ENCODE measurements at places on chromosomes 4 and X.
A peak's percentile ranks its signal among the peaks of the same experiment; 100 is the strongest.

DNA sequence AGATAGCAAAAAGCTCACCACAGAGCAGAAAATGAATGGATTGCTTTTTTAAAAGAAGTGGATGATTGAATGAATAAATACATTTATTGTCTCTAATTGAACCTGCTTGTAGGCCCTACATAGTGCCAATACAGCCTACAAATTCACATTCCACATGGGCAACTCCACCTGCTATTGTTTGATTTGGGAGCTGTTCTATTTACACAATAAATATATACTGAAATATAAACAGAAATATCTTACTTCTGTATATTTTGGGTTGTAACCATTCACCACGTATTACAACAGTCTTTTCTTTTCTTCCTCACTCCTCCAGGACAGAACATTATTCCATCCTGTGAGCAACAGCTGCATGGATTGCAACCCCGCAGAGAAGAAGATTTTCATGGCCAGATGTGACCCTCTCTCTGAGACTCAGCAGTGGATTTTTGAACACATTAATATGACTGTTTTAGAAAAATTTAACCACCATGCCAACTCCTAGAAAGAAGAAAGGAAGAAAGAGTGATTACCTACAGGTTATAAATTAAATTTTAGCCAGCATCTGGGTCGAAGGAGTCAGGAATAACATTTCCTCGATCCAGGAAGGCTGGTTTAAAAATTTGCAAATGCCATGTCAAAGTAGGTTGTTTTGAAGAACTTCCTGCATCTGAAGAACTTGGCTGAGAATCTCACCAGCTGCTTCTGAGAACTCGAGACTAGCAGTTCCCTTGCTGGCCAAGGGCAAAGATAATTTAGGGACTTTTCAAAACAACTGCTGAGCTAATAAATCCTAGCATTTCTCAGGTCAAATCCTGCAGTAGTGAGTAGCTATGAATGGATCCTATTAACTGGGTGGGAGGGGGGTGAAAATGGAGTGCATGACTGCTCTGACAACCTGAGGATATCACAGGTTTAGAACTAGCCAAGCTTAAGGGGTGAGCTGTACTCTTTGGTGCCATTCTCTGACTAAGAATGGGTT, 128.7 kb upstream of the GALNT7 start:
- DNase-seq: no peak

DNA sequence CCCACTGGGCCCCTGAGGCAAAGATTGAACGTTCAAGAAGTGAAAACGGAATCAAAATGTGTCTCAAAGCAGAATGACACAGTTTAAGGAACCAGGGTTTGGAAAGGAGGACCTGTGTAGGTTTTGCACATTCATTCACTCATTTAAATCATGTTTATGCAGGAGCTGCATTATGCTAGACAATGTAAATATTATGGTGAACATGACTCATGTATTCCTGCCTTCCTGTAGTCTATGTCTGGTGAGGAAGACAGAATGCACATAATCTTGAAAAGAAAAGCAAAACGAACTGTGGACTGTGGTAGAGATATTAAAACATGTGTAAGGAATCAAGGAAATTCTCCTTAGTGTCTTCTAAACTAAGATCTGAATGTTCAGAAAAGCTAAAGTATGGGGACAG, 311.8 kb upstream of the SMIM31 start:
- no peak for DNase-seq

DNA sequence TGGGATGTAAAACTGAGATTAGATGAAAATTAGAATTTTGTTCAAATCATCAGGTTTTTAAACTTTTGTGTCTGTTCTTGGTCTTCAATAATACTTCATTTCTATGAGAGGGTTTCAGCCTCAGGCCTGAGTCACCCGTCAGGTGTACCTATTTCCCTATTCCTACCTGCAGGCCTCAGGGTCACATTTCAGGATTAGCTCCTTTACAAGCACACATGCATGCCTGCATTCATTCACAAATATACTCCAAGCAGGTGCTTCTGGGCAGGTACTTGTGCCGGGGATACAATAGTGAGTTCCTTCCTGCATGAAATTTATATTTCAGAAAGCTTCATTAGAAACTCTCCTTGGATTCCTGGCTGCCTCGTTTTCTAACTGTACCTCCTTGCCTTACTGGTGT, 114.9 kb downstream of the SHISA3 start:
- DNase-seq: no peak

- no peak for DNase-seq
These were observed 195.5 kb upstream of the VEGFC start for GRCh38 chr4:176988226-176988625.

GRCh38 chr4:82044141-82044993, 329.4 kb downstream of the HNRNPD start:
- DNase-seq: peak; percentile 18

DNA sequence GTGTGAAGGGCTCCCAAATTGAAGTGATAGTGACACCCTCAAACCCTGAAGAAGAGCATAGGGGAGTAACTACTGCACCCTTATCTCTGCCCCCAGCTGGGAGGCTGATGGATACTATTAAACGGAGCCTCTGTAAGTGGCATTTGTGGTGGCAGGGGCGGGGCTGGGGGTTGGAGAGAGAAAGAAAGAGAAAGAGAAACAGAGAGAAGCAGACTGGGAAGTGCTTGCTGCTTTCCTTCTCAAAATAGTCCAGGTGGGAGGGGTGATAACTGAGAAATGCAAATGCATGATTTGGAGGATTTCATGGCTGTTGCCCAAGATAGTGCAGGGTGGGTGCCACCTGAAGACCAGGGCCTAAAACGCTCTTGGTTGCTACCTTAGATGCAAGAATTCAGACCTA, 253.5 kb upstream of the GATB start:
- no peak for DNase-seq

- peak; percentile 69 for DNase-seq
These were observed at the start of gene KDR for GRCh38 chr4:55125087-55125721. Gene KDR, minus strand, starts transcription at chr4:55125595. Its CDS starts 302 bp downstream, at chr4:55125293.

DNA sequence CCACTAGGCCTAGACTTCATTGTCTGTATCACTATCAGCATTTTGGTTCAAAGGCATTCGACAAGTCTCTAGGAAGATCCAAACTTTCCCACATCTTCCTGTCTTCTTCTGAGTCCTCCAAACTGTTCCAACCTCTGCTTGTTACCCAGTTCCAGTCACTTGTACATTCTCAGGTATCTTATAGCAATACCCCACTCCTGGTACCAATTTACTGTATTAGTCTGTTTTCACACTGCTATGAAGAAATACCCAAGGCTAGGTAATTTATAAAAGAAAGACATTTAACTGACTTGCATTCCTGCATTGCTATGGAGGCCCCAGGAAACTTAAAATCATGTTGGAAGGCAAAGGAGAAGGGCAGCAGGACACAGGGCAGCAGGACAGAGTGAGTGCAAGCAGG, 293.9 kb downstream of the ARAP2 start:
- no peak for DNase-seq

GRCh38 chrX:71997320-71997719, 86.7 kb downstream of the NHSL2 start:
- no peak for DNase-seq

DNA sequence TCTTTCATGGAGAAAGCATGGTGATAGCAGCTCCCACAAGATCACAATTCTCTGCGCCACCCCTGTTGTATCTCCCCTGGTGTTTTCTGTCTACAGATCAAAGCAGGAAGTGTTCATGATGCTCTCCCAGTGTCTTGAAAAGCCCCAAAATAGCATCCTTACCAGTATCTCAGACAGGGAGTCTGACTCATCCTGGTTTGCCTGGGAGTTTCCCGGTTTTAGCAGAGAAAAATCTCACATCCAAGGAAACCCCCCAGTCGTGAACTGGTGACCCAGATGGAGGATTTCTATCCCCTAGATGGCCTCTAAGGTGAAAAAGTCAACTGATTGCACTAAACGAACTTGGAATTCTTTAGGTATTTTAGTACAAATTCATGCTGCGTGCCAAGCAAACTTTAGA, 64.3 kb upstream of the NR0B1 start:
- DNase-seq: no peak

GRCh38 chrX:118971552-118971951, 2.9 kb upstream of the LONRF3 start:
- DNase-seq: no peak

- DNase-seq: no peak
These were observed 66.8 kb downstream of the POLA1 start for GRCh38 chrX:24760363-24761000.

- no peak for DNase-seq
These were observed 11.5 kb upstream of the GPM6B start for GRCh38 chrX:13828392-13828791.

DNA sequence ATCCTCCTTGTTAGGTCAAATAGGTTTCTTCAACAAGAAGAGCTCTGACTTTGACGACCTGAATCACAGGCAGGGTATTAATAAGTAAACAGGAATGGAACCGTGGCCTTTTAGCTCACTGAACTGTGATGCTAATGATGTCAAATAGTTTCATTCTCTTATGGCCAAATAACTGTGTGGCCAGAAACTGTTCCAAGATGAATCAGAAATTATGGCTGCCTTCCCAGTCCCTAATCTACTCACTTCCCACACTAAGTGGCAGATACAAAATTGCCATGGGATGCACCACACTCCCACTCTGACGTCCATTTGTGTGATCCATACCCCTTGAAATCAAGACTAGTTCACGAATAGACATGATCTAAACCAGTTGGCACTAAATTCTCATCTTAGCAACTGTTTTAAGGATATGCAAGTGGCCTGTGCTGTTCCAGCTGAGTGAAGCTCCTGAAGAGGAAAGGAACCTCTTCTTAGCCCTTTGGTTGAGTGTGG, 455.4 kb downstream of the IL15 start:
- DNase-seq: no peak

GRCh38 chr4:41458689-41459088, 79.3 kb upstream of the LIMCH1 start:
- no peak for DNase-seq

DNA sequence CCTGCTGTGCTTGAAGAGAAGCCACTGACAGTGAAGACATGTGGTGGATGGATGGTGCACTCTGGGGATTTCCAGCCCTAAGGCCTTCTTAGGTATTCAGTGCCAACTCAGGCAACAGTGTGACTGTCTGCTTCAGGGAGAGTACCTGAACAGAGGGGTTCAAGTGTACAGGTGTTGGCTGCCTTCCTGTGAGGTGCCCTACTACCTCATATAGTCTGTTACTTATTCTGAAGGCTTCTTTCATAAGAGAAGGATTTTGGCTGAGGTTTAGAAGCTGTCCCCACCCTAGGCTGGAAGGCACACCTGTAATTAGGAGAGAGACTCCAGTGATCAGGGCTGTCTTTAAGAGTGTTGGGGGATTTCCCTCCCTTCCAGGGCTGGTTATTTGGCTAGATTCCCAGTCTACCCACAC, 1.8 kb downstream of the FTHL17 start:
- DNase-seq: no peak

- no peak for DNase-seq
These were observed 835 bp downstream of the TDO2 start for GRCh38 chr4:155904331-155904730.

DNA sequence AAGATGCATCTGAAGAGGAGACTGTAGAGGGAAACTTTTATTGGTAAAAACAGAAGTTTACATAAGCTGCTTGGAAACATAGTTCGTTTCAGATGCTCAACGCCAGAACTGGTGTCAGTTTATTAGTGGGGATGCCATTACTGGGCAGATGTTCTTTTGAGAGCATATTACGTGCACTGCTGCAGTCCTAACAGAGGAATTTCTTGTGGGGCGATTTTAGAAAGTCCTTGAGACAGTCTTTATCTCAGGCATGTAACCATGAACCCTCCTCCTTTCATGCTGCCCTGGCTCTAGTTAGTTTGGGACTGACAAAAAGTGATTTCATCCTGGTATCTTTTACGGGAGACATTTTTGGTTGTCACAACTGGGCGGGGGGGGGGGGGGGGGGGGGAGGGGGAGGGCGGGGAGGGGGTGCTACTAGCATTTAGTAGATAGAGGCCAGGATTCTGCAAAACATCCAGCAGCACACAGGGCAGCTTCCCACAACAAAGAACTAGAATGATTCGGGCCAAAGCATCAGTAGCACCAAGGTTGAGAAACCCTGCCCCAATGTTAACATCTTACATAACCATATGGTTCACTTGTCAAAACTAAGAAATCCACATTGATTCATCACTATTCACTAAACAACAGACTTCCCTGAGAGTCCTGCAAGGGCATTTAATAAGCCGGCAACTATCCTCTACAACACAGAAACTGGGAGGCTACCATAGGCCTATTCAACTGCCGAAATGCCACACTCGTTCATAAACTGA, 118.6 kb upstream of the FTHL17 start:
- DNase-seq: no peak

DNA sequence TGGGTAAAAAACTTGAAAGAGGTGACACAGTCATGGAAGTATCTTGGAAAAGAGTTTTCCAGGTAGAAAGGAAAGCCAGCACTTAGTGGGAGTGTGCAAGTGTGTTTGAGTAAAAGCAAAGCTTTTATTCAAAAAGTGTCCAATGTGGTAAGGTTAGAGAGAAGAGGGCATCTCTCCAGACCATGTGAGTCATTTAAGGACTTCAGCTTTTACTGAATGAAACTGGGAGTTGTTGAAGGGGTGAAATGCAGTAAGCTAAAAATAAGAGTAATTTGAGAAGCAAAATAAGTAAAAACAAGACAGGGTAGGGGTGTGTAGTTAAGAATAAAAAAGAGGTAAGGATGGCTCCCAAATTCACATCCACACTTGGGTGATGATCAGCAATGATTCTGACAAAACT, 238.9 kb downstream of the SLC7A11 start:
- no peak for DNase-seq

DNA sequence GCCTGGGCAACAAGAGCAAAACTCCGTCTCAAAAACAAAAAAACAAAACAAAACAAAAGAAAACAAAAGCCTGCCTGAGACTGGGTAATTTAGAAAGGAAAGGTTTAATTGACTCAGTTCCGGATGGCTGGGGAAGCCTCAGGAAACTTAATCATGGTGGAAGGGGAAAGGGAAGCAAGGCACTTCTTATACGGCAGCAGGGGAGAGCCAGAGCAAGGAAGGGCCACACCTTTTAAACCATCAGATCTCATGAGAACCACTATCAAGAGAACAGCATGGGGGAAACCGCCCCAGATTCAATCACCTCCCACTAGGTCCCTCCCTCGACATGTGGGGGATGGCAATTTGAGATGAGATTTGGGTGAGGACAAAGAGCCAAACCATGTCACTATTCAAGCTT, 122.2 kb downstream of the UBE2K start:
- DNase-seq: no peak

DNA sequence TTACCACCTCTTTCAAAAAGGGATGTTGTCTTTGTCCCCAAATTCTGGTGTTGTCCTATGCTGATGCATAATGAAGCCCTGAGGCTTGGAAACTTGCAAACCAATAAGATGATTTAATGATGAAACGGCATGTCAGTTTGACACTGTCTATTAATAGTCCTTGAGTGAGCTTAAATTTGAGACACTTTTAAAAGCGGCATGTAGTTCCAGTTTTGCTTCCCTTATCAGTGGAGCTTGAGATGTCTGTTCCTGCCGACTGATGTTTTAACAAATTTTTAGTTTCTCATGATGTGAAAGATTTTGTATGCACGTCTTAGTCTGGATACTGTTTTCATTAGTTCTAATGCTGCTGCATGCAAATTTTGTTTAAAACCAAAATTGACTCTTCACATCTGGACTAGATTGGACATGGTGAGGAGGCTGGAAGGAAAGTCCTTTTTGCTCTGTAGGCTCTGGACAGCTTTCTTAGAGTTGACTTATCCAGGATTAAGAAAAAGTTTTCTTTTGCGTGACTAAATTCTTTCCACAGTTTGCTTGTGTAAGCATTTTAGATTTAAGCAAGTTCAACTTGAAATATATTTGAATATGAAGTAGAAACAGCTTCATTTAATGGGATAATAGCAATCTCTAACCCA, 11.7 kb downstream of the C1GALT1C1 start:
- no peak for DNase-seq
